ENCODE measurements at places on chromosomes 4 and X.

GRCh38 chr4:57220734-57221133, 110.5 kb upstream of the IGFBP7 start:
- no peak for DNase-seq

GRCh38 chrX:959595-959994, 252.9 kb downstream of the CRLF2 start:
- DNase-seq, result no peak

- no peak for DNase-seq
Measured at GRCh38 chr4:52976523-52977230, 114.6 kb downstream of the RASL11B start.

- no peak for DNase-seq
Measured at GRCh38 chr4:173345648-173346047, 11.5 kb upstream of the HMGB2 start.

DNA sequence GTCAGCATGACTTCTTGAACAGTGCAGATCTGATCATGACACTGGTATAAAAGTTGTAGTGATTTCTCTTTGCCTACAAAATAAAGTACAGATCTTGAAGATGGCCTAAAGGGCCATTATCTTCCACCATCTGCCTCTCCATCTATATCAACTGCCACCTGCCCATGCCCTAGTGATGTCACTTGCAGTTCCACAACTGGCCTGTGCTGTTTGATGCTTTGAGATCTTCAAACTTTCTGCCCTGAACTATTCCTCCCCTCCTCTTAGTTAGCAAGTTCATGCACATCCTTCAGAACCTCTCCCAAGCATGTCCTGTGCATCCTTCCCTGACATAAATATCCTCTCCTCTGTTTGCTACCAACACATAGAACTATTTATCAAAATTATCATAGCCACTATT, 217.0 kb downstream of the SOWAHB start:
- DNase-seq, result no peak

- DNase-seq, result no peak
Measured at GRCh38 chr4:140871368-140871767, 115.2 kb upstream of the TBC1D9 start.

DNA sequence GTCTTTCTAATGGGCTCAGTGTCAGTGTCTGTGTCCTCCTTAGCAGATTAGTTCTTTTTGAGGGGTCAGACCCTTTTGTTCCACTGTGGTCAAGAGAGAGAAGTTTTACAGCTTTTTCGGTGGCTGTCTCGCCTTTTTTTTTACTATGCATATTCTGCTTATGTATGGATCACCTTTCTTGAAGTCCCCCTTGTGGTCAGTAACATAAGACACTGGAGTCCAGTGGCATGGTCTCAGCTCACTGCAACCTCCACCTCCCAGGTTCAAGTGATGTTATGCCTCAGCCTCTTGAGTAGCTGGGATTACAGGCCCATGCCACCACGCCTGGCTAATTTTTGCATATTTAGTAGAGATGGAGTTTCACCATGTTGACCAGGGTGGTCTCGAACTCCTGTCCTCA, 54.0 kb upstream of the PGRMC2 start:
- DNase-seq, result no peak

- no peak for DNase-seq
Measured at GRCh38 chrX:152904151-152905080, 6.5 kb downstream of the ZNF185 start.

DNA sequence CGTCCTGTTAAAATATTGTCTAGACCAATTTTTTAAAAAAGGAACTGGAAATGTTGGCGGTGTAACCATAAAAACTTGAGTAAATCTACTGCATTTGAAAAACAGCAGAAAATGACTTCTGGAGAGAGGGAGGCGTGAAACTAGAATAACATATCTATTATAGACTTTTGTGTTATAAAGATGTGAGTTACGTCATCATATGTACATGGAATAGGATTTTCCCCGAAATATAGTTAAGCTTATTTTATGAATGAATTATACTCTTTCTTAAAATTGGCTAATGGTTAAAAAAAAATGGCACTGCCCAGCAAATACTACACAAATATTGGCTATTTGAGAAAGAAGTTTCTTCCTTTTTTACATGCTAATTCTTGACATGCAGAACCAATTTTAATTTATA, 147.1 kb upstream of the TEX13C start:
- no peak for DNase-seq

DNA sequence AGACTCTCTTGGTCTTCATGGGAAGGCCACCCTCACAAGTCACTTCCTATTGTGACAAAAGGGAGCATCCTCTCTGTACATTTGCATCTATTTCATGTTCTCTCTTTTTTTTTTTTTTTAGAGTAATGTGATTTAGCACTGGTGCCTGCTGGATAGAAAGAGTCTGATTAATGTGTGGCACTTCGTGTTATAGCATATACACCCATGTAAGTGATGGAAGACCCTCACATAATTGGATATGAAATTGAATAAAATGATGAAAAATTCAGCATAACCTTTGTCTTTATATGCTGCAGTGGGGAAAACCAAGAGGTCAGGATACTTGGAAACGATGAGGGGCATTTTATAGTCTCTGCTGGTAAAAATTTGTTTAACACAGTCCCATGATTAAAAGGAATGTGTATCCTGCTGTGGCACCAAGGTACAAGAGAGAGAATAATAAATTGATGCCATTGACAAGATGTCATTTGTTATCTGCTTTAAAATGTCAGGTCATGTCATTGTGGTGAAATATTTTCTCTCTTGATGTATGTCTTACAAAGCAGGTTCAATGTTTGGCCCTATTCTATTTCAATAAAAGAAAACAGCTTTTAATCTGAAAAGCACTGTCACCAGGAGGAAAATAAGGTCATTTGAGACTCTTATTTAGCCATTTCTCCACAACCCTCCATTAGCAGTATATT, 1115.4 kb downstream of the STPG2 start:
- no peak for DNase-seq

DNA sequence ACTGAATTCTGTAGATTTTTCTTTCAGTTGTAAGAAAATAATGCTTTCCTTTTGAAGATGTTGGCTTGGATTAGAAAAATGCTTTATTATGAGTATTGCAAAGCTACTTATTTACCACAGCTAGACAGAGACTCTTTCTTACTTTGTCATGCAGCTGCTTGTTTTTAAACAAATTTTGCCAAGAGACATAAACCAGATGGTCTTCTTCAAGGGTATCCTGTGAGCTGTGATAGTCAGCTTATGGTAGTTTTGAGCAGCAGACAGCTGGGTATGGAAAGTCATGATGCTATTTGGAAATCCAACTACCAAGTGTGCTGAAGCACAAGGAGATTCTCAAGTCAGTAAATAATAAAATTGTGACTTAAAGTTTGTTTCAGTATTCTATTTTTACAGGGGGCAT, 941.5 kb downstream of the DMD start:
- DNase-seq, result no peak

DNA sequence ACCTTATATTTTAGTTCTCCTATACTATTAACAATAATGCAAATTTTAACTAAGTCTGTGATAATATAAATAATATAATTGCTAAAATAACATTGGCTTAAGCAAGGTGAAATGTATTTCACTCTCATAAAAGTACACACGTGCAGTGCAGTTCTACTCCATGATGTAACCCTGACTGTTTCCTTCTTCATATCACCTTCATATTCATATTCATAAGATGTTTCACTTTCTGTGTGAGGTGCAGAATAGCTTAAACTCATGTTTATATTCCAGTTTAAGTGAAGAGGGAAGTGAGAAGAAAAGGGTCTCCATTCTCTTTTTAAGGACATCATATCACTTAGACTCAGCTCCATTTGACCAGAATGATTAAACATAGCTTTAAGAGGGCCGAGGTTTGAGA, 1810.0 kb upstream of the PCDH10 start:
- no peak for DNase-seq

DNA sequence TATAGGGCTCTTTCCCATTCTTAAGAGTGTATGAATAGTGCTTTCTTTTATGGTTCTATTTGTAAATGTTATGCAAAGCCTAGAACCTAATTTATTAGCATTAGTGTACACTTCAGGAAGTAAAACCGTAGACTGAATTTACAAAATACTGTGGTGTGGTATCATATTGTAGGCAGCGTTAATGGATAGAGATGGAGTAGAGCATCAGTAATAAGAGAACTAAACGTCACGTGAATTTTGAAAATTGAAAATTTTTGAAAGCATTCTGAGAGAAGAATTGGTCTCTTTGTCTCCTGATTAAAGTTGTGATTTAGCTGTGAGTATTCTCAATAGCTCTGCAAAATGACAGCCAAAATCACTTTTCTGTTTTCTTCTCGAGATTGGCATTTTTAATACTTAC, 2.9 kb downstream of the STIM2 start:
- DNase-seq, result no peak

DNA sequence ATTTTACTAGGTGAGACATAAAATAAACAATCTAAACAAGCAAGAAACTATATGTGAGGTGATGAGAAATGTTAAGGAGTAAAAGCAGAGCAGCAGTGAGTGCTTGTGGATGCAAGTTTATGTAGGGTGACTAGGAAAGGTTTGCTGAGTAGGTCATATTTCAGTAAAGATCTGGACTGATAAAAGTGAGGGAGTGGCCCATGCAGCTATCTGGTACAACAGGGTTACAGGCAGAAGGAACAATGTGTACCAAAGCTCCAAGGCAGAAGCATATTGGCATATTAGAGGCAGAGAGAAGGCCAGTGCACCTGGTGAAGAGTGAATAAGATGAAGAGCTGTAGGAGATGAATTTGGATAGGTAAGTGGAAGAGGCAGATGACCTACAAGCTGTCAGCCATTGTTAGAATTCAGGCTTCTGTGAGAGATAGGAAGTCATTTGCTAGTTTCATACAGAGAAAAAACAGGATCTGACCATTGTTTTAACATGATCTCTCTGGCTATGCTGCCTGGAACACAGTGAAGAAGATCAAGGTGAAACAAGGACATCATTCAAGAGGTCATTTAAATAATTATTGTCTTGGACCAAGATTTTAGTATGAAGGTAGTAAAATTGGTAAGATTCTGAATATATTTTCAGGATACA, 274.6 kb downstream of the ANKRD50 start:
- DNase-seq, result no peak

- DNase-seq, result no peak
Measured at GRCh38 chrX:12779534-12779933, 11.7 kb upstream of the PRPS2 start.

DNA sequence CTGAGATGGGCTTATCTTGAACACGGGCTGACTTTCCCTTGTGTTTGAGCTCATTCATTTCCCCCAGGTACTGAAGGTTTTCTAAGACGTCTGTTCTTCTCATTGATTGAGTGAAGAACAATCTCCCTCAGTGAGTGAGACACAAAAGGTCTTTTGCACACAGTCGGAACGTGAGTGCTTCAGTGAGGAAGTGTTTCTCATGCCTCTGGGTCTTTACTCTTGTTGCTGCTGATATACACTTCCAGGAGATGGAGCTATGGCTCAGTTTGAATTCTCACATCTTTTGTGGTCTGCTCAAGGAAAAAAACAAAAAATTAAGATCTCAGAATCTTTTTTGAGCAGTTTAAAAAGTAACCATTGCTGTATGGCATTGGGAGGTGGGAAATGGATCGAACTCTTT, 981.9 kb upstream of the TENM3 start:
- DNase-seq, result no peak

All from HS-5 (cell line).